ENCODE measurements at places on chromosomes 1 and 21. TPM values are rescaled to one million over a fixed set of nuclear protein-coding genes. Genes with fewer than 3 reads are reported as not detected.

Gene SOX13
- 0.33 TPM for polyA plus RNA-seq

Gene LCE1A
- not detected for polyA plus RNA-seq

Gene LDLRAD1
- polyA plus RNA-seq: not detected

Gene ATP6V1G3
- not detected for polyA plus RNA-seq

Gene FOXD2
- polyA plus RNA-seq: 0.04 TPM

Gene SLC1A7
- polyA plus RNA-seq: not detected

Gene BARHL2
- polyA plus RNA-seq: not detected

Gene PRAMEF15
- not detected for polyA plus RNA-seq

Gene B3GALT5
- not detected for polyA plus RNA-seq

Gene PRRX1
- not detected for polyA plus RNA-seq

Gene NCAM2
- polyA plus RNA-seq: not detected

Gene GJA8
- not detected for polyA plus RNA-seq

Gene BEST4
- polyA plus RNA-seq: 0.94 TPM

Gene PGBD5
- not detected for polyA plus RNA-seq

Gene AKIRIN1
- 75.8 TPM for polyA plus RNA-seq

Gene LIPI
- not detected for polyA plus RNA-seq

Gene KRTAP12-2
- polyA plus RNA-seq: not detected

Gene SLAMF8
- polyA plus RNA-seq: not detected

Gene RIIAD1
- not detected for polyA plus RNA-seq

Gene NT5C1A
- polyA plus RNA-seq: not detected

Gene MATN1
- not detected for polyA plus RNA-seq

Gene ANKRD35
- not detected for polyA plus RNA-seq

Gene ETS2
- 2.8 TPM for polyA plus RNA-seq

Data from IgD-negative memory B cell (primary cell).